ENCODE measurements at places on chromosomes 16 and 17. TPM values are rescaled to one million over a fixed set of nuclear protein-coding genes. Genes with fewer than 3 reads are reported as not detected.

MT1G gene
- total RNA-seq = not detected

CES5A gene
- not detected for total RNA-seq

ODF4 gene
- total RNA-seq = not detected

ABCA10 gene
- 1.1 TPM for total RNA-seq

TBC1D3K gene
- total RNA-seq = not detected

OR1E2 gene
- not detected for total RNA-seq

VAT1L gene
- total RNA-seq = 3.6 TPM

KRTAP4-4 gene
- total RNA-seq = not detected

SOX9 gene
- 0.15 TPM for total RNA-seq

KRTAP4-5 gene
- not detected for total RNA-seq

TUBG2 gene
- total RNA-seq = 4.1 TPM
